IPS DF 19.7 (cell line): ENCODE measurements at places on chromosomes 3 and 15.

GRCh38 chr3:160804762-160805161, 48.7 kb downstream of the PPM1L start:
- DNase-seq = no peak

DNA sequence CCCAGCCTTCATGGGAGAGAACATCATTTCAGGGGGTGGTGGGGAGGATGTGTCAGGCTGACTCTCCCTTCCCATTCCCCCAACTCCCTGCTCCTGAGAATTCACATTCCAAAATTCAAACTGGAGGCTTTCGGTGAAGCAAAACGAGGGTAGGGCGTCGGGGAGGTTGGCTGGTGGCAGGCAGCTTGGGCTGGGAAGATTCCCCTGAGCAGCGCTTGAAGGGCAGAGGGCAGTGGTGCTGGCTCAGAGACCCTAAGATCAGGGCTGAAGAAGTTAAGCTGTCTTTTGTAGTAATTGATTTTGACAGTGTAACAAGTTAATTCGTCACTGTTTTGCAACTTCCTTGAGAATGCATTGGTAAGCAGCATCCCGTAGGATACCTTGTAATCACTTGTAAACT, 187.8 kb downstream of the RAB11A start:
- DNase-seq = no peak

- no peak for DNase-seq
Observed at GRCh38 chr15:57398336-57398735, 22.0 kb downstream of the CGNL1 start.

- DNase-seq = no peak
Observed at GRCh38 chr3:123663977-123664376, 79.1 kb upstream of the HACD2 start.

GRCh38 chr15:44698641-44699040, 12.5 kb downstream of the PATL2 start:
- no peak for DNase-seq

GRCh38 chr3:32436816-32437189, 45.1 kb downstream of the CMTM7 start:
- no peak for DNase-seq

- no peak for DNase-seq
Observed at GRCh38 chr15:64618138-64618537, 157.3 kb downstream of the RBPMS2 start.

- DNase-seq = peak; percentile 9
Observed at GRCh38 chr3:125271127-125271526, 58.6 kb upstream of the SLC12A8 start.

GRCh38 chr3:188578576-188579363, 424.8 kb downstream of the LPP start:
- no peak for DNase-seq

GRCh38 chr3:150370122-150370602, 37.9 kb upstream of the TSC22D2 start:
- peak; percentile 87 for DNase-seq

DNA sequence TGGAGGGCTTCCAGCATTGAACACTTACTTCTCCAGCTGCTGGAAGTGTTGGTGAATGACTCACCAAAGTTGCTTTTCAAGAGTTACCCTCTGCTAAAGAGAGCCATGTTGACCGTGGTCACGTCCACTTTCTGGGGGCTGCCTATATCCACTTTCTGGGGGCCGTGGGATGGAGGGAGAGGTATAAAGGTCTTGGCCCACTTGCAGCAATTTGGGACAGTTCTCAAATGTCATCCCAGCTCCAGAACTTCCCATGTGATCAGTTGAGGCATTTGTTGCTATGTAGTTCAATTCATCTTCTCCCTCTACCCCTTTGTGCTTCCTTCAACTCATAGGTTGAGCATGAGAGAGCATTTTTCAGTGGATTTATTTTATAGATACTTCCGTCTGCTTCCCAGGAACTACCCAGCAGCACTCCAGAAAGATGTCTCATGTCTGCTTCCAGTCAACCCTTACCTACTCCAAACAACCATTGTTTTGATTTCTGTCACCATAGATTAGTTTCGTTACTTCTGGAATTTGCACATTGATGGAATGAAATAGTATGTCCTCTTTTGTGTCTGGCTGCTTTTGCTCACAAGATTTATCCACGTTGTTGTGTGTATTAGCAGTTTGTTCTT, 130.6 kb downstream of the TCF12 start:
- DNase-seq = no peak

DNA sequence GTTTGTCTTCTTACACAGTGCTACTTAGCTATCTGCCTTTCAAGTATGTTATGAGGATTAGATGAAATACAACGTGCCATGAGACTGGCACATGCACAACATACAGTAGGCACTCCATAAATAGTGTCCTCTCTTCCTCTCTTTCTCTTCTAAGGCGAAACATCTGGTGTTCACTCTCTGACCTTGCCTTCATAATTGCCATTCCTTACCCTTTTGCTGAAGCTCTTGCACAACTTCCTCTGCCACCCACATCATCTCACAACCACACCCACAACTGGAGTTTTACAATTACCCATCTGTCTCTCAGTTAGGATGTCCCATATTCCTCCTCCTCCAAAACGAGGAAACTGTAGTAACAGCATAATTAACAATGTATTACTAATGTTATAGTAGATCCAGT, 26.4 kb upstream of the ACP3 start:
- DNase-seq = no peak
